Activated CD4-positive, alpha-beta T cell treated with anti-CD3 and anti-CD28 coated beads, Interleukin-2, Interleukin-6, amounts not matched to agents 100 ng/mL and 50 ng/mL, durations not matched to agents 16 hours and 8 hours (primary cell): ENCODE measurements at places on chromosomes 16 and 17.
A peak's percentile ranks its signal among the peaks of the same experiment; 100 is the strongest.

- DNase-seq, result no peak
These were observed 84.6 kb downstream of the NT5M start for GRCh38 chr17:17387498-17388362.

DNA sequence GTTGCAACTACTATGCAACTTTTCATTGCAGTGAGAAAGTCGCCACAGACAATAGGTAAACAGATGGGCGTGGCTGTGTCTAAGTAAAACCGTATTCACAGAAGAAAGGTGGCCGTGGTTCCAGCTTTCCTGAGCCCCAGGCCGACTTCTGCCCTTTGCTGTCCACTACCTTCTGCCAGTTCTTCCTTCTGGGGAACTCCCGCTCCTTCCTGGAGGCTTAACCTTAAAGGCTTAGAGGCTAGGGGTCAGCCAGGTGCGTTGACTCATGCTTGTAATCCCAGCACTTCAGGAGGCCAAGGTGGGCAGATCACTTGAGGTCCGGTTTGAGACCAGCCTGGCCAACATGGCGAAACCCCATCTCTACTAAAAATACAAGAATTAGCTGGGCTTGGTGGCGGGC, 2.1 kb upstream of the SEPTIN12 start:
- no peak for DNase-seq

DNA sequence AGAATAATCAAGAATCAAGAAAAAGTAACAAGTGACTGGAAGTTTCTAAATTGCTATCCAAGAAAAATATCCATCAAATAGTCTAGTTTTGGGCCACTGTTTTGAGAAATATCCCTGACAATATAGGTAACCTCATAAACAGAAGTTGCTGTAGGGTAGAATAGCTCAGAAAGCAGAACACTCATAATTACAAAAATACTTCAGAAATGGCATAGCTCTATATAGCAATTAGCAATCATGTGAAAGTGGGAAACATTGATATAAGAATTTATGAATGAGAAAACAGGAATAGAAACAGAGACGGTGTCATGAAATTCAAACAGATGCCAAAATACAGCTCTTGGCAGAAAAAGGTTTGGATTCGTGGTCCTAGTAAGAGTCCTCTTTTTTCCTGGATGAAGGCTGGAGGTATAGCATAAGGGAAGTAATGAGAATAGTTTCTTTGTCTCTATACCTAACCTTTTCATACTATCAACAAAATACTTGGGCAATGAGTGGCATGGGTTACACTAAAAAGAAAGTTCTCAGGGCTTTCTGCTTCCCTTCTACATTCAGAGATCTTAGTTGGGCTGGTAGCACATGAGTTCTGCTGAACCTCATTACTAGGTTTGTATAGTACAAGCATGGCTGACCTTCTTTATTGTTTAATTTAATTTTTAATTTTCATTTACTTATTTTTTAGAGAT, 33.5 kb downstream of the SPAG9 start:
- DNase-seq, result no peak

DNA sequence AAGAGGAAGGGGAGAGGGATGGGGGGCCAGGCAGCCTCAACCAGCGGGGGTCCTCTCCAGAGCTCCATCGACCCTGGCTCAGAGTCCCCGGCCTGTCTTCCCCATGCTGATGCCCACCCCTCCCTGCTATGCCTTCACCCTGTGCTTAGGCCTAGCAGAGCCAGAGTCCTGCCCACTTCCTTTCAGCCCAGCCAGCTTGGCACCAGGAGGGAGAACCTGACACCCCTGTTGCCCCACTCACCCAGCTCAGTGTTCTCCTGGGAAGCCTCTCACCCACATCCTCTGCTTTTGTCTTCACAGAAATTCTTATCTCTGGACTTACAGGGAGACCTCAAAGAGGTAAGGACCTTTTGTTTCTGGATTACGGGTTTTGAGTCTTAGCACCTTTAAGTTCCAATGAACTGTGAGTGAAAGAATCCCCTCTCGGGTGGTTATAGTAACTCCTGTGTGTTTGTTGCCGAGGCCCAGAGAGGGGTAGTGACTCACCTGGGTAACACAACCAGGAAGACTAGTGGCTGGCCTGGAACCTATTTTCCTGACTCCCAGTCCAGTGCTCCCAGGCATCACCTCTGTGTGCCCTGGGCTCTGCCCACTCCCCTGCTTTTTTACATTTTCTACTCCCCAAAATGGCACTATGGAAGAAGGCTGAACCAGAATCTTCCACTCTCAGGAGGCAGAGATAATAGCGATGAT, 53.3 kb downstream of the CES1 start:
- DNase-seq, result no peak

GRCh38 chr17:35560703-35561102, at the start of gene SLFN14:
Gene SLFN14, minus strand, starts transcription at chr17:35560819. Its CDS starts 2,757 bp downstream, at chr17:35558062.
- DNase-seq, result no peak

- no peak for DNase-seq
These were observed 9.9 kb downstream of the TSPOAP1 start for GRCh38 chr17:58318627-58319172.

DNA sequence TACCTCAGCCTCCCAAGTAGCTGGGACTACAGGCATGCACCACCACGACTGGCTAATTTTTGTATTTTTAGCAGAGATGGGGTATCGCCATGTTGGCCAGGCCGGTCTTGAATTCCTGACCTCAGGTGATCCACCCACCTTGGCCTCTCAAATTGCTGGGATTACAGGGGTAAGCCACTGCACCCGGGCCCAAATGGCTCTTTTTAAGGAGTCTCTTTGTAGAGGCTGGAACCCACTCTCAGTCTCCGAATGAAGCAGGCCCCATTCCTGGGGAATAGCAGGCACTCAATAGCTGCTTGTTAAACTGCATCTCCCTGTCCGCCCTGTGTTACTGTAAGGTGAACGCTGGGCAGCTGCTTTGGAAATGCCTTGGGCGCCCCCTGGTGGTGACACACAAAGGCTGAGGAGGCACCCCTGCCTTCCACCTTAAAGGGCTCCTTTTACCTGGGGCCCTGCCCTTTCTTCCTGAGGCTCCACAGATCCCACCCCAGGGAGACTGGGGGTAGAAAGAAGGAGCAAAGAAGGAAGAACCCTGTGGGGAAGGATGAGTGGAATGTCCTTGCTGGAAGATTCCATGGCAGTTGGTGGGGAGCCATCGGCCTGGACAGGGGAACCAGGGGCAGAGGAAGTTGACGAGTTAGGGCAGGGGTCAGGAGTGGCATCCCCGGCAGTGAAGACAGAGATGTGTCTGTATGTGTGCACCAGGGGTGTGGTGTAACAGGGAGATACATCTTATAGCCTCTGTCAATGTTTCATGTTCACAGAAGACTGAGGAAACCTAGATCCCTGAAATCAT, 6.1 kb upstream of the SP2 start:
- peak; percentile 92 for DNase-seq

GRCh38 chr16:51674615-51675014, 523.5 kb upstream of the SALL1 start:
- no peak for DNase-seq

DNA sequence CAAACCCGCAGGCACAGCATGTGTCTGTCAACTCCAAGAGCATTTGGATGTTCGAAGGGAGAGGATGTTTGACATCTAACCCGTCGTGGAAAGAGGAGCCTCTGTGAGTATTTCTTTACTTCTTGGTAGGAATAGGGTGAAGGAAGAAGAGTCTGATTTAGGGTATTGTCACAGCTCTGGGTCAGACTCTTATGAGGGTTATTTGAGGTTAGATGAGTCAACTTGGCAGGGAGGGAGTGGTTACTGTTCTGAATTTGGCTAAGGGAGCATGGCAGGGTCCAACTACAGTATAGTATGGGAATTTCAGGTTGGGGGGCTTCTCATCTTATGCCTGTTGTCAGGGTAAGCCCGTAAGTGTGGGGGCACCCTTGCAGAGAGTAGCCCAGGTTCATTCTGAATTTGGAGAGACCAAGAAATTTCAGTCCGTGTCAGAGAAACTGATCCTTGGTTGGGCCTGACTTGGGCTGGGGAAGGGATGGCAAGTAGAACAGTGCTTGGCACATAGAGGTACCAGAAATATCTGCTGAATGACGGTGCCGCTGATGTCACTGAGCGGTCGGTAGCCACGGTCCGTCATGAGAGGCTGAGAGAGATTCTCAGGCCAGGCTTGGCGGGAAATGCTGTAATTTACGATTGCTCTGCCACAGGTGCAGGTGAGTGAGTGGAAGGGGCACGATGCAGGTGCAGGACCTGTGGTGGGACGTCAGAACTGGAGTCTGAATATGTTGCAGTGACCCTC, 43.2 kb downstream of the MYH3 start:
- no peak for DNase-seq

- peak; percentile 56 for DNase-seq
These were observed 40.5 kb downstream of the LYRM1 start for GRCh38 chr16:20940871-20941635.

DNA sequence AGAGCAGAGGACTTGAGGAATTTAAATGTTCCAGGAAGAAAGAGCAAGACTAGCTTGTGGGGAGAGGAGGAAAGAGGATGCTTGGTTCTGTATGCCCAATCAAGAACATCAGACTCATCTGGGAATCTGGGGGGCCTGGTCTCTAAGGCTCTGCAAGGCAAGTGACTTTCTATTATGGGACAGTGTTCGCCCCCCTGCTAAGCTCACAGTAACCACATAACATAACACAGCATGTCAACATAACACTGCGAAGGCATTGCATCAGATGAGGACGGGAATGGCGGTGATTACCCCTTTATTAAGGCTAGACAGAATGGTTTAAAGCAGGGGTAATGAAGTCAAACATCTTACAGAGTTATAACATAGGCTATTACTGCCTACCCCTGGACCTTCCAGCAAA, 176.6 kb upstream of the IRX6 start:
- no peak for DNase-seq

GRCh38 chr17:66799849-66800537, 34.9 kb upstream of the CACNG5 start:
- no peak for DNase-seq

DNA sequence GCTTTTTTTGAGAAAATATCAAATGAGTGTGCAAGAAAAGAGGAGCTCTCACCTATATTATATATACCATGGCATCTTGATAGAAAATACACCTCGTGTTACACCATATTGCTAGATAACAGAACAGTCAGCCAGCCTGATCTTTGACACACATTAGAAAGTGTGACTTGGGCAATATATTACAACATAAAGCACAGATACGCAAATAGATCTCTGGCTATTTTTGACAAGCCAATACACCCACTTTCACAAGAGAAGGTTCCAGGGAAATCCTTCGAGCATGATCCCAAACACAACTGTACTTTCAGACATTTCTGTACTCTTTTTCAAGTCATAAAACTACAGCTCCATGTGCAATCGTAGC, 9.4 kb downstream of the GGA2 start:
- no peak for DNase-seq

DNA sequence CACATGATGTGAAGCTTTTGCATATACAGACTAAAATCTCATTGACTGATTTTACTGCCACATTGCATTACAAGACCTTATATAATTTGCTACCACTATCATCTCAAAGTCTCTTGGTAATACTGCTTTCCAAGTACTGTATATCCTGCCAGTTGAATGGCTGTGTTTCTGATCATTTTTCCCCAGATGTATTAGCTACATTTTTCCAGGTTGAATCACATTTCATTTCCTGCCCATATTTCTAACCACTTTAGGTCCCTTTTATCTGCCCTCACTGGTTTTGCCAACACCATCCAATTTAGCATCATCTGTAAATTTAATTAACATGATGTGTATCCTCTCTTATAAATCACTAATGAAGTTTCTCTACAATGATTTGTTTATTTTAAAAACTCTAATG, 365.7 kb upstream of the PMFBP1 start:
- no peak for DNase-seq

DNA sequence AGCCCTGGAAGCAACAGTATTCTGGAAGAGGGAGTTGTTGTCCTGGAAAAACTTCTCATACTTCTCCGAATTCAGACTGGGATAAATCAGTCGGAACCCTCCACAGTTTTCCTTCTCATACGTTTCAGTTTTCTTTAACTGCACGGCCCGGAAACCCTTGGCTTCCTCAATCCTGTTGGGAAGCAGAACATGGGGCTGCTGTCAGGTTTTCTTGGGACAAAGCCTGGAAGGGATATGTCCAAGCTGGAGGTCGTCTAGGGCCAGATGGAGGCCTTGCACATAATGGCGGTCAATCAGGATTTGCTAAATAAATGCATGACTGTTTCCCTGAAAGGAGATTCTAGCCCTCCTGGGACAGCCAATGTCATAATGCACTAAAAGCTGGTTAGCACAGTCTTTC, 29.2 kb downstream of the TTLL6 start:
- DNase-seq, result no peak

GRCh38 chr16:14310519-14310991, 239.4 kb downstream of the MRTFB start:
- no peak for DNase-seq

DNA sequence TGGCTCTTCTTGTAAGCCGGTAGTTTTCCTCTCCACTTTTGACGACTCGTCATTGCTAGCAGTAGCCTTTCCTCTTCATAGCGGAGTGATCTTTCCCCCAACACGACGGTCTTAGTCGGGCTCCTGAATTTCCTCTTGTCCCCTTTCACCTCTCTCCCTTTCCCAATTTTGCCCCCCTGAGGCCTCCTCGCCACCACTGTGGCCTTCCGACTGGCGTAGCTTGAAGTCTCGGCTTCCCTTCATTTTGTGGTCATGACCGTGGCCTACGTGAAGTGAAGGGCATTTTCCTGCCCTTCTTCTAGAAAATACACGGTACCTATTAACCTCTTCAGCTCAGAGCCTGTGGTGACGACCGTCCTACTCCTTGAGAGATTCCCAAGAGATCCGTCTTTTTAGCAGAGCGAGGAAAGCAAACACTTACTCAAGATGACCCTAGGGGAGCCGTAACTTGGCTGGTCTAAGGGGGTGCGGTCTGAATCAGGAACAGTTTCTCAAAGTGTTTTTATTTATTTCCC, 787 bp downstream of the PRKAR1A start:
- no peak for DNase-seq

DNA sequence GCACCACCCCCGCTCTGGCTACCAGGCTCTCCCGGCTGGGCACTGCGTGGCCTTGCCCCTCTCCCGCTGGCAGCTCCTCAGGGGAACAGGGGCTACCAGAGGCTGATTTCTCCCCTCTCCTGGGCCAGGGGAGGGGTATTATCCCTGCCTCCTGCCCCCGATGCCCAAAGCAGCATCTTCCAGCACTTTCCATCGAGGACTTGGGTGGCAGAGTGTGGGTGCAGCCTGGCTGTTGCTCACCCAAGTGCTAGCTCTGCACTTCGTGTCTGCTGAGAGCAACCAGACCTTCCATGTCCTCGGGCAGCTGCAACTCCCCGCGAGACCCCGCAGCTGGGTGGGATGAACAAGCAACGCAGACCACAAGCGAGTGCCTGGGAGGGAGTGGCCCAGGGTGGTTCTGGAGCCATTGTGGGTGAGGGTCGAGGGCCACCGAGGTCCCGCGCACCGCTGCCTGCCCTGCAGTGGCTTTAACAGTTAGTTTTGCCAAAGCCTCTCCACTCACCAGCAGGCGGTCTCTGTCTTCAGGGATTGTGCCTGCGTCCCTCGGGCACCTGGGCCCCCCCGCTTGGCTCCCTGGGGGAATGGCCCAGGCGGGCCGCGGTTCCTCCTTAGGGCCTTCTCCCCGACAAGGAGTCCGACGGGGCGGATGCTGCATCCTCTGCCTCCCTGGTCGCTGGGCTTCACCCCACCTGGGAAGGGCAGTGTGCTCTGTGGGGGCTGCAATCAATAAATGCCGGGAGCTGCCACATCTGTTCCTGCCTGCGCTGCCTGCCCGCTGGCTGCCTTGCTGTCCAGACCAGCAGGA, 8.4 kb downstream of the SLC25A10 start:
- no peak for DNase-seq
